ENCODE measurements at places on chromosomes 4 and X.

GRCh38 chr4:38949411-38950051 is 81.9 kb downstream of the FAM114A1 start:
- DNase-seq, result no peak

DNA sequence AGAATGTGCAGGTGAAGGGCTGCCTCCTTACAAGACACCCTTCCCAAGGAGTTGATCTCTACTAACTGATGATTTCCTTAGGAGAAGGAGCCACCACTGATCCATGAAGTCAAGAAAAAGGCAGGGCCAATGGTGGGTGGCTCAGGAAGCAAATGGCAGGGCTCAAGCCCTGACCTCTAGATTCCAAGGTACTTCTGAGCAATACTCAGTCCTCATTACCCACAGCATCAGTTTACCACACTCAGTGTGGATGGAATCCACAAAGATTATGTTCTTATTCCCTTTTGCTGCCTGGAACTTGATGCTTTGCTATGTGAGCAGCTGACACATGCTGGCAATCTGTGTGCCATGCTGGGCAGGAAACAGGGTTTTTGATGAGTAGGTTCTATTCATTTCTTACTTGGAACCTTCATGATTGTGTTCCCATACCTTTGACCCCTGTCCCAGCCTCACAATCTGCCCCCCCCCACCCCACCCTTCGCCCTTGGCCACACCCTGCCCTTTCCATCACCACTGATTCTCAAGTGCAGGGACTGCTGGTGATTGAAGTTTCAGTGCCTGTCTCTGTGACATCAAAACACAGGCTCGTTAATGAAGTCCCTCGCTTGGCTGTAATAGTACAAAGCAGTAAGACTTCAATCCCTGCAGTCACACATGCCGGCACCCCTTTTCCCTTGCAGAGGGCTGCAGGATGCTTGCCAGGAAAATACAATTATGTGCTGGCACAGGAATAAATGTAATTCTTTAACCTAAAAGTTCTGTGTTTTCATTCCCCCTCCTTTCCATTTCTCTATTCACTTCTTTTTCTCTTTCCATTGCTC is 135.6 kb upstream of the GPC4 start:
- DNase-seq, result no peak

- no peak for DNase-seq
Measured at GRCh38 chr4:7430368-7430964, 4.3 kb downstream of the PSAPL1 start.

GRCh38 chrX:72025236-72025770 is 106.4 kb downstream of the RTL5 start:
- DNase-seq, result no peak

GRCh38 chr4:40016007-40016406 is 38.3 kb upstream of the PDS5A start:
- no peak for DNase-seq

DNA sequence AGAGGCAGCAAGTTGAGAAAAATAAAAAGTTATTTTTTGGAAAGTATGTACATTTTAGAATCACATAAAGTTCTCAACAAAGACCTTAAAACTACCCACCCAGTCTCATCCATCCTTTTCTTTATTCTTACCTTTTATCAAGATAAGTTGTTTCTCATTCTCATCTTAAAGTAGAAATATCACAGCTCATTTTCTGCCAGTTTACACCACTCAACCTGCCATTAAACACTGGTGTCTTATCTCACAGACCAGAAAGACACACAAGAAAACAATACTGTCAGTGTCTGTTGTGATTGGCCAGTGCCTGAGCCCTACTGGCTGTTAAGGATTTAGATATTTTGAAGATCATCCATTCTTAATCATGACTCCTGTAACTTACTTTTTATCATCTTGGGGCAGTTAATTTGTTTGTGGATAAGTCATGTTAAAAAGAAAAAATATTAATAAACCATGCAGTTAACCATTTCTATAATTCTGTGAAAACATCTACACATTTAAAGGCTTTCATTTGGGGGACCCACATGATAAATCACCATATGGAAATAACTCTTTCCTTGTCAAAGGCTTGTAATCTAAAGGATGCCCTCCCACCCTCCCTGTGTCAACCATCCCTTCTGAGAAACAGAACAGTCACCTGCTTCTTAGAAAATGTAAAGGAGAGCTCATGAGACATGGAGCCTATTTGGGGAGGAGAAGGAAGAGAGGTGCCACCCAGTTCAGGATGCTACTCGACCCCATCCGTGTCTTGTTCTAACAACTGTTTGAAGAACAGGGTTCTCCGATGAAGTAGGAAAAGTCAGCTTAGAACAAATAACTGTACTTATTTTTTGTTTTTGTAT is 897.2 kb upstream of the INTU start:
- no peak for DNase-seq

- no peak for DNase-seq
Measured at GRCh38 chrX:11244636-11245035, 48.6 kb upstream of the AMELX start.

- no peak for DNase-seq
Measured at GRCh38 chr4:107243141-107243781, 207.1 kb upstream of the DKK2 start.

GRCh38 chr4:128481752-128482480 is 194.3 kb upstream of the PGRMC2 start:
- DNase-seq, result no peak

- no peak for DNase-seq
Measured at GRCh38 chr4:125313989-125314667, 627 bp upstream of the FAT4 start.

DNA sequence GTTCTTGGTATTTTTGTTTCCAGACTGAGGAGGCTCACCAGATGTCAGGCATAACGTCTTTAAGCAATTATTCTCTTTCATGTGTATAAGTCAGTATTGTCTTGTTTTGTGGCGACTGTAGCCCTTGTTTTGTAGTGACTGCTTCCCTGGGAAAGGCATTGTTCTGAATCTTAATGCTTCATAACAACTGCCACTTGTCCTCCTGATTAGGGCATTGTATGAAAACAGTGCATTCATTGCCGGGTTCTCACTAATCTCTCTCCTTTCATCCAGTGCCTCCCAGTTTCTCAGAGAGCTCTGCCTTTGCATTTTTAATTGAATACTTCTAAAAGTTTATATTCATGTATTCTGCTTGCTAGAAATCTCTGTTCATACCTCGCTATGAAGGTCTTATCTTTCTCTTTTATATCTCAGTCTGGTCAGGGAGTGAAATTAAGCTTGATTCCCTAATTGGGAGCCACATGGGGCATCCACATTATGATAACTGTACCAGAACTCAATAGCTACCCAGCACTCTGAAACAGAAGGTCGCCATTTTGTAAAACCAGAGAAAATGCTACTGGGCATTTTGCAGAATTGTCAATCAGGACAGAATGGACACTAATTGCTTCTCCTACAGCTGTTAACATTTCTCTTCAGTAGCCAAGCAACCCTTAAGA is 149.8 kb downstream of the GBA3 start:
- DNase-seq, result no peak

DNA sequence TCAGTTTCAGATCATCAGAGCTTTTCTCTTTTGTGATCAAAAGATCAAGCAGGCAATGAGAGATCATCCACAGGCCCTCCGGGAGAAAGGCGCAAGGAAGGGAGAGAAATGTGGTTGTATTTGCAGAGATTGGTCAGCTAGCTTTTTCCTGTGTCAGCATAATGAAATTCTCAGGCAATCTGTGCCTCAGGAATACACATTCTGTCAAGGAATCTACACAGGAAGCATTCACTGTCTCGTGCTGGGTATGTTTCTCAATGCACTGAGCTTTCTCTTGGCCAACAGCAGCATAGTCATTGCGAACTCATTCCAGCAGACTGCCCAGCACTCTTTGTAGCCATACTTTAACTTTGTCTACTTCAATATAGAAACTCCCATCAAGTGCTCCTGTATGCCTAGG is 413.7 kb downstream of the PPP3CA start:
- no peak for DNase-seq

GRCh38 chrX:72031634-72032033 is 100.1 kb downstream of the RTL5 start:
- no peak for DNase-seq

DNA sequence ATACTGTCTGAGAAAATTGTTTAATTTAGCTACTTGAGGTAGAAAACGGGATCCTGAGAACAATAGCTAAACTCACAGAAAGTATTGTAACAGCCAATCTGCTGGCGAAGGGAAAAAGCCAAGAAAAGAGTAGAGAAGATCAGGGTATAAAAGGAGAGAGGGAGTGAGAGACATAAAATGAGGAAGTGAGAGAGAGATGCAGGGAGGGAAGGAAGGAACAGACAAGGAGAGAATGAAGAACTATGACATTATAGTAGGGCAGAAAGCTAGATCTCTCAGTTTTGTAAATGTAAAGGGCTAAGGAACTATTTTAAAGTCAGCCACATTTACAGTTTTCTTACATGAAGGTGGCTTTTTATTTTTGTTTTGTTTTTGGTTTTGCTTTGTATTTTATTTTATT is 1.6 kb upstream of the GIMD1 start:
- DNase-seq, result no peak

GRCh38 chrX:13687203-13687602 is 1.7 kb upstream of the RAB9A start:
- no peak for DNase-seq

DNA sequence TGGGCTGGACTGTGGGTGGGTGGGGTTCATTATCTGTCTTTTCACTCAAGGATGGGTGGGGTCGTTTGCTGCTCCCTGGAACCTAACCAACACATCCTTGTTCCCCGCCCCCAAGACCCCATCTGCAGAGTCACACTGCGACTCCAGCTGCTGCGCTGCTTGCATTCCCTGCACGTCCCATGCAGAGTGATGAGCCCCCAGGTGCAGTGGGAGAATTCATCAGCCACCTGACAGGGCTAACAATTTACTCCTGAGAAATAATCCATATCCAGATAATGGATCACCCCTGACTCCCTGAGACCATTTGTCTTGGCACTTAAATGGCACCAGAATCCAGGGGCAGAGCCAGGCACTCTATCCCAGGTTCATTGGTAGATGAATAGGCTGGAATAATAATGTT is 12.4 kb upstream of the ARHGAP36 start:
- no peak for DNase-seq

DNA sequence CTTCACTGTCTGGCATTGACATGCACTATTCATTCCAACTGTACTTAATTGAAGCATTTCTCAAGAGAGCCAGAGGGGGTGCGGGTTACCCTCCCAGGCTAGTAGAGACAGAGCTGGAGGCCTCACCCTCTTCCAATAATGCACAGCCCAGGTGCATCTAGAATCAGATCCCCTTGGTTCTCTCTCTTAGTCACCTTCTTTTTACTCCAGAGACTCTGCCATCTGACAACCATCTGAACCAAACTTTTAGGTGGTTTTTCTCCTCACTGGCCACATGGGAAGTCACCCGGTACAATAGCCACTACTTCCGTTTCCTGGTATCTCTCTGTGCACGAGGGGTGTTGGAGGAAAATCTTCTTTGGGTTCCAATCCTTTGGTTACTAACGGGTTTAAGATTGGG is 81.3 kb downstream of the SLC2A9 start:
- no peak for DNase-seq

- DNase-seq, result no peak
Measured at GRCh38 chr4:61068060-61068459, 132.1 kb upstream of the ADGRL3 start.

- no peak for DNase-seq
Measured at GRCh38 chr4:78379991-78380729, 171.4 kb upstream of the ANXA3 start.

- DNase-seq, result no peak
Measured at GRCh38 chr4:151206241-151207005, 70.5 kb upstream of the PRSS48 start.

GRCh38 chr4:101199507-101200285 is 147.6 kb downstream of the PPP3CA start:
- DNase-seq, result no peak

- no peak for DNase-seq
Measured at GRCh38 chrX:104659005-104659744, 93.2 kb downstream of the IL1RAPL2 start.

- DNase-seq, result no peak
Measured at GRCh38 chr4:61204353-61205060, 4.4 kb downstream of the ADGRL3 start.

Data from stimulated activated CD4-positive, alpha-beta T cell treated with anti-CD3 and anti-CD28 coated beads, TNF-alpha, amount 100 ng/mL, for 48 hours (primary cell).